ENCODE measurements at places on chromosomes 3 and 15.

GRCh38 chr3:194282436-194283122 lies 68.5 kb downstream of the CPN2 start:
- no peak for DNase-seq

DNA sequence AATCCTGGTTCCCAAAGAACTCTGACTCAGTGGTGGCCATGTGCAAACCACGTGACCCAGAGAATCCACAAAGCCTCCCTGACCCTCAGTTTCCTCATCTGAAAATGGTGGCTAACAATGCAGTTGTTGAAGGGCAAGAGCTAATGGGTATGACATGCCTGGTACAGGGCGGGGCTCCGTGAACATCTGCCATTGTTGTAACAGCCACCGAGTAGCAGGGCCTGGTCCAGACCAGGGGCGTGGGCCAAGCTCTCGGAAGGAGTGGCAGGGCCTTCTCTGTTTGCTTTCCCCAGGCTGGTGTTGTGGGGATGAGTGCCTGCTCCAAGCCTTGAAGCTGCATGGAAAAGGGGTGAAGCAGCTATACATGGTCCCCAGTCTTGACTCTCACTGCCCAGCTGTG lies 13.4 kb downstream of the MAPKAPK3 start:
- DNase-seq: no peak

DNA sequence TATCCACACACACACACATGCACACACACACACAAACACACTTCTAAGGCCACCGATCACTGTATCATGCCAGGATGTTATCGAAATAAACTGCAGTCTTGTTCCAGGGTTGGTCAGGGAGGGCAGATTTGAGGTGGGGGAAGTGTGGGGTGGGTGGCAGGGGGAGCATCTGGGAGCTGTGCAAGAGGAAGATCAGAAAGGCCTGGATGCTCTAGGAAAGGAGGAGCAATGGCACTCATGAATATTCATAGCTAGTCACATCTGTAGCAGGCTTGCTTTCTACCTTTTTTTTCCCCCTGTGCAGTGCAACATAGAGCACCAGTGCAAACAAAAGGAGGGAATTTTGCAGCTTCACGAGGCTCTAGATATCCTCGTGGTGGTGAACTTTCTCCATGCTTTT lies 84.9 kb downstream of the MEIS2 start:
- no peak for DNase-seq

GRCh38 chr3:41726891-41727290 lies 235.0 kb downstream of the ULK4 start:
- no peak for DNase-seq

GRCh38 chr15:38038659-38039442 lies 104.4 kb downstream of the TMCO5A start:
- no peak for DNase-seq

Measured in stimulated activated CD4-positive, alpha-beta T cell treated with anti-CD3 and anti-CD28 coated beads, Interleukin-1b, Interleukin-23, amount 100 ng/mL, for 4 hours (primary cell).